Cardiac septum (tissue), 1 donor: ENCODE measurements at places on chromosomes 1 and 21. TPM values are rescaled to one million over a fixed set of nuclear protein-coding genes. Genes with fewer than 3 reads are reported as not detected.

DNA sequence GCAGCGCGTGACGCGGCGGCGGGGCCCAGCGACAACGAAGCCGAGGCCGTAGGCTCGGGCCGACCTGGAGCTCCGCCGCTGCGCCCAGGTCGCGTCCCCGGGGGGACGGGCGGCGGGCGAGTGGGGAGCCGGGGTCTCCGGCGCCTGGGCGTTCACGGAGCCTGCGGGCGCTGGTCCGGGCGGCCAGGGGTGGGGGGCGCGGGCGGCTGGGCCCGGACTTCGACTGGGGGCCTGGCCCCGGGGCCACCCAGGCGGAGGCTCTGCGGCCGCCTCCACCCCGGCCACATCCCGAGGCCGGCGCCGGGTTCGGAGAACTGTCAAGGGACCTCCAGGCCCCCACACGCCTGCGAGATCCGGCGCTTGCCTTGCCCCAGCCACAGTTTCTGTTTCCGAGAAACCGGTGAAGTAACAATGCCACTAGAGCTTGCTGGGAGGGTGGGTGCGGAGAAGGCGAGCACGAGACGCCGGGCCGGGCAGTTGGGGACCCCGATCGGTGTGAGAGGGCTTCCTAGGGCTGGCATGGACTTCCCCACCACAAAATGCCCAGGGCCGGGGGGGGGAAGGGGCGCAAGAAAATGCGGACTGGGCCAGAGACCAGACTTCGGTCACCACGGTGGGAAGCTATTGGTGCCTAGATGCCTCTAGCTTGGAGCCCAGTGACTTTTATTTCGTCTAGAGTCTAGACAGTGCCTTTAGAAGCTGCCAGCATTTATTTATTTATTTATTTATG lies 501 bp downstream of the FBXO6 start:
- no peak for DNase-seq

- no peak for DNase-seq
Observed at GRCh38 chr1:208159555-208160258, 84.5 kb downstream of the PLXNA2 start.

DNA sequence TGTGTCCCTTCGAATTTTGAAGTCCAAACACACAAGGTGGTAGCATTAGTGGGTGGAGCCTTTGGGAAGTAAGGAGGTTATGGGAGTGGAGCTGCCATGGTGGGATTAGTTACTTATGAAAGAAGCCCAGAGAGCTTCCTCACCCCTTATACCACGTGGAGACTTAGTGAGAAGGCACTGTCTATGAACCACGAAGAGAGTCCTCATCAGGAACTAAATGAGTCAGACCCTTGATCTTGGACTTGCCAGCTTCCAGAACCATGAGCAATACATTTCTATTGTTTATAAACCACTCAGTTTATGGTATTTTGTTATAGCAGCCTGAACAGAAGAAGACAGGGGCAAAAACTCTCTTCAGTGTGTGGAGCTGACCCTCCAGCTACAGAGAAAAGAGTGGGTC lies 259.3 kb upstream of the AJAP1 start:
- no peak for DNase-seq

IL12RB2 gene
- 0.22 TPM for total RNA-seq

GRCh38 chr1:22286491-22286890 lies 143.6 kb upstream of the WNT4 start:
- DNase-seq, result no peak

LGR6 gene
- 0.86 TPM for total RNA-seq
